Activated naive CD8-positive, alpha-beta T cell treated with anti-CD3 and anti-CD28 coated beads, Interleukin-2, amount 50 U/mL, for 24 hours (primary cell): ENCODE measurements at places on chromosomes 12 and 14.

- DNase-seq, result no peak
Measured at GRCh38 chr12:123099560-123100192, 51.2 kb downstream of the PITPNM2 start.

DNA sequence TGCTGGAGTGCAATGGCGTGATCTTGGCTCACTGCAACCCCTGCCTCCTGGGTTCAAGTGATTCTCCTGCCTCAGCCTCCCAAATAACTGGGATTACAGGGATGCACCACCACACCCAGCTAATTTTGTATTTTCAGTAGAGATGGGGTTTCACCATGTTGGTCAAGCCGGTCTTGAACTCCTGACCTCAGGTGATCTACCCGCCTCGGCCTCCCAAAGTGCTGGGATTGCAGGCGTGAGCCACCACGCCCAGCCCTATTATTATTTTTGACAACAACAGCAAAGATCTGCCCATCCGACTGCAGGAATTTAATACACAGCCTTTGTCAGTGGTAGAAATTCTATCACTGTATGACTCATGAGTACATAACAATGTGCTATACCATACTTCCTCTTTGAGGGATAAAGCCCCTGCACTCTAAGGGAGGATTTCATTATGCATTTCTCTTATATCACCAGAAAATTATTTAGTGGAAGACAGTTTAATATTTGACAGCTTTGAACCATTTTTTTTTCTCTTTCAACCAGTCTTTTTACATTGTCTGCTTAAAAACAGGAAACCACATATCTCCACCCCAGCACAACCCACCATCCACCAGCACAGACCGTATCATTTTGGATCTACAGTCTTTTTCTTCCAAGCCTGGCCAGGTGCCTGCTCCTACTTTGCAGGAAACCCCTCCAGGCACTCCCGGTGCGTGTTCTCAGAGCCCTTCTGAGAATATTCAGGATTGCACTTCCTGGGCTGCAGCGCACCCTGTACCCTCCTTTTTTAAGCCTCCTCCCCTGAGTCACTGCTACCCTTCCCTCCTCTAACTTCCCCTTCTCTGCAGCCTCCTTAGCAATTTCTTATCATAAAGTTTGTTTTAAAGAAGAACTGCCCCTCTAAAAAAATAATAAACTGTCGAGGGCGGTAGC is 594 bp downstream of the ARHGDIB start:
- DNase-seq, result no peak

GRCh38 chr12:1993871-1994371 is 10.3 kb downstream of the DCP1B start:
- no peak for DNase-seq

DNA sequence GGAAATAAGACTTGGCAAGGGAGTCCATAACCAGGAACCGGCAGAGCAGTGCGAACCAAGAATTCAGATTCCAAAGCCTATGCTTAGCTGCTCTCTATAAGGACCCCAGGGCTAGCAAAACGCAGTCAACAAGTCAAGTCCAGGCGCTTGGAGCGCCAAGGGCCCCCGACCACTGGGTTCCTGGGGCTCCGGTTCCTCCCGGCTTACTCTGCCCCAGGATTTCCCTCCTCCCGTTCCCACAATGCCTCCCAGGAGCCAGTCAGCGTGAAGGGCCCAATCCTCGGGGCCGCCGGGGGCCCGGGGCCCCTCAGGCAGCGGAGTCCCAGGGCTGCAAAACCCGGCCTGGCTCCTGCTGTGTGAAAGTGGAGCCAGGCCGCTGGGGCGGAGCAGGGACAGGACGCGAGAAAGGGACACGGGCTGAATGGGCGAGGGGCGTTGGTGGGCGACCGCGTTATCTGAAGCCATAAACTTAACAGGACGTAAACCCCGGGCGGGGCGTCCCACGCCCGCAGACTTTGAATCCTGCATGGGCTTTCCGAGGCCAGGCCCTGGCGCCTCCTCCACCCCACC is 1.5 kb downstream of the KRT8 start:
- peak; percentile 65 for DNase-seq

- DNase-seq, result no peak
Measured at GRCh38 chr12:18400186-18400585, 138.9 kb downstream of the PIK3C2G start.

- DNase-seq, result no peak
Measured at GRCh38 chr14:88962356-88962755, 137.9 kb downstream of the TTC8 start.

GRCh38 chr12:108744021-108744897 is 12.9 kb upstream of the CORO1C start:
- no peak for DNase-seq

DNA sequence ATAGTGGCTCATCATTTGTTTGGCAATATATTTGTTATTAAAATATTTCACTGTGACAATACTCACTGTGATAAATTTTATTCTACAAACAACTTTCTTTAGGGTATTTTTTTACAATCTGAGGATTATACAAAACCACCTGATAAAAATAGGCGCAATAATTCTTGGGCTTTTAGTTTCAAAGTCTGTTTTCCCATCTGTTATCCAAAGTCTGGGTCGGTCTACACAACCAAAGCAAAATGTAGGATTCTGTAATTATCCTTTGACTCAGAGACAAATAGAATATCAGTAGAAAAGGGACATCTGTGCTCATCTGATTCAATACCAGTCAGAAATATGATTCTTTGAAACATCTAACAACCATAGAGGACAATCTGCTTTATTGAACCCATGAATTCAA is 271.8 kb upstream of the AMIGO2 start:
- DNase-seq, result no peak

- DNase-seq, result peak; percentile 54
Measured at GRCh38 chr12:57069523-57069922, 9.1 kb downstream of the NEMP1 start.

DNA sequence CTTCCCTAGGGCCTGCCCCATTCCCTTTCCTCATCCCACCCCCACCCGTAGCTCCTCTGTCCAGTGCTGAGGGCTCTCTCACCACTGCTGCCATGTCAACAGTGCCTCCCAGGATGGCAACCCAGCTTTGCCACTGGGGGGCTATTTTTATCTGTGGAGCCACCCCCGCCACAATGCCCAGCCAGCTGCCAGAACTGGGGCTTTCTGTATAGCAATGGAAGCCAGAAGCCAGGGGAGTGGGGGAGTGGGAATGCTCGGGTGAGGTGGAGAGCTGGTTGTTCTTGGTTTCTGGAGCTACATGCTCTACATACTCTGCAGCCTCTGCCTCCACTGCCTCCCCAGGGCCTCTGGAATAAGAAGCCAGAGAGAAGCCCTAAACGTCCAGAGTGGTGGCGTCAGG is 8.9 kb downstream of the PDE1B start:
- no peak for DNase-seq

- DNase-seq, result no peak
Measured at GRCh38 chr12:124679533-124680371, 112.3 kb upstream of the NCOR2 start.

- no peak for DNase-seq
Measured at GRCh38 chr14:64772397-64772950, 68.2 kb downstream of the PLEKHG3 start.

- DNase-seq, result no peak
Measured at GRCh38 chr12:72679147-72679757, 407.1 kb downstream of the TRHDE start.

GRCh38 chr12:116043659-116044535 is 233.6 kb downstream of the MED13L start:
- no peak for DNase-seq

GRCh38 chr12:18546399-18546798 is 191.4 kb downstream of the PLCZ1 start:
- no peak for DNase-seq

GRCh38 chr12:99847936-99848335 is 136.8 kb downstream of the ANKS1B start:
- DNase-seq, result no peak

DNA sequence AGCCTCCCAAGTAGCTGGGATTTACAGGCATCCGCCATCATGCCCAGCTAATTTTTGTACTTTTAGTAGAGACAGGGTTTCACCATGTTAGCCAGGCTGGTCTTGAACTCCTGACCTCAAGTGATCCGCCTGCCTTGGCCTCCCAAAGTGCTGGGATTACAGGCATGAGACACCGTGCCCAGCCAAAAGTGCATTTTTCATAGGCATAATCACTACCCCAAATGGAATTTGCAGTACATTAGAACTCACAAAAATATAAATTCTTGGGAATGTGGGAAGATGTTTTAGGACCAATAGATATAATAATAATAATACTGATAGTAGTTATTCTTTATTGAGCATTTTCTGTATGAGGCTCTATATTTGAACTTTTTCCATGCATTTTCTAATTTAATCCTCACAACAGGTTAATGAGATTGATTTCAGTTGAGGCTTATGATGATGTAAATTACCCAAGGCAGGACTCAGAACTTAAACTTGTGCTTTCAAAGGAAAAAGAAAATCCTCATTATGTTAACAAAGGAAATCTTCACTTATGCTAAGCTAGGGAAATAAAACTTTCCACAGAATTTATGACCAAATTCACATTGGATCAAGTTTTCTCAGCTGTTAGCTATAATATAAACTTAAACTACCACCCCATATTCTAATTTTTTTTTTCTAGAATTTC is 121.6 kb downstream of the SRGAP1 start:
- no peak for DNase-seq

DNA sequence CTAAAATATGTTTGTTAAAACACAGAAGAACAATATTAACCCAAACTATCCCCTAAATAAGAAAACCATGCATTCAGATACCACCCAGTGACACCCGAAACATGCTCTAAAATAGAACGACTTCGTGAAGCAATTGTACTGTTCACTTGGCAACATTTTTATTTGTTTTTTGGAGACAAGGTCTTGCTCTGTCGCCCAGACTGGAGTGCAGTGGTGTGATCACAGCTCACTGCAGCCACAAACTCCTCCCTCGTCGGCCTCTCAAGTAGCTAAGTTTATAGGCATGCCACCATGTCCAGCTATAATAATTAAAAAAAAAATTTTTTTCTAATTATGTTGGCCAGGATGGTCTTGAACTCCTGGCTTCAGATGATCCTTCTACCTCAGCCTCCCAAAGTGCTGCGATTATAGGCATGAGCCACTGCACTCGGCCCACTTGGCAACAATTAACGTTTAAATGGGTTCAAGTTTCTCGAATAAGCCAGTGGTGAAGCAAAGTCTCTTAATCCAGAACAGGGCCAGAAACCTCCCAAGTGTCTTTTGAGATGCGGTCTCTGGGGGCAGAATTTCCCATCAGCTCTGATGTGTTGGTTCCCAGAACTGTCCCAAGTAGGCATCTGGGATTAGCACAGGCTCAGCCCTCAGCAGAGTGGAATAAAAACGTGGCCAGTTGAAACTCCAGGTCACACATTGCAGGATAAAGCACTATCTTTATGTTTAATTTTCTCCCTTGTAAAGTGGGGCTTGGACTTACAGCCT is 74.5 kb downstream of the TMCC3 start:
- no peak for DNase-seq

DNA sequence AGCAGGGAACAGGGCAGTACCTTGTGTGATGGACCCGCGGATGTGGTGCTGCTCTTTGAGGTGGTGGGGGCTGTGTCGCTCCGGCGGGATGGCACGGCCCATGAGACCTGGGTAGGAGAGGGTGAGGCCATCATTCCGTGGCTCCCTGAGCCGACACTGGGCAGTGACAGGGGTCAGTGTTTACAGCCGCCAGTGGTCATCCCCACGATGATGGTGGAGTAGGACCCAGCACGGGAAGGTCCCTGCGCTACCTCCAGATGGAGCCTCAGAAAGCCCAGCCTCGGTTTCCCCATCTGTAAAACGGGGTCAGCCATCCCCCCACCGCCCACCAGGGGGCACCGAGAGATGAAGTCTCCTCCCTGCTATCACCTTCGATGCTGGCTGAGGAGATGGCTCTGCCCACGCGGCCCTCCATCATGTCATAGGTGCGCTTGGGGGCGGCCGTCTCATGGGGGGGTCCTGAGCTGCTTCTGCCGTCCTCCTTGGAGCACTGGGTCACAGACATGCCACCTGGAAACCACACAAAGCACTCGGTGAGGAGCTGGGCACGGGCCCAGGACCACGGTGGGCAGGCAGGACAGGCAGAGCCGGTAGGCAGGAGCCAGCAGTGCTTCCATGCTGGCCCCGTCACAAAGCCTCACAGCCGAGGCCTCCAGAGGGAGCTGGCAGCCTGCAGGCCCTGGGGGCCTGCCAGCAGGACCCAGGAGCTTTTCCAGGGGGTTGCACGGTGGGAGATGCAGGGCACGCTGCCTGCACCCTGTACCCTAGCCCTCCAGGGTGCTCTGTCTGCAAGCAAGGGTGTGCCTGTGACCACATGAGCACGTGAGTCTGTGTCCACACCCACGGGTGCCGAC is 53.1 kb downstream of the RFLNA start:
- DNase-seq, result peak; percentile 39

- no peak for DNase-seq
Measured at GRCh38 chr12:75862692-75863471, 168.7 kb downstream of the PHLDA1 start.

DNA sequence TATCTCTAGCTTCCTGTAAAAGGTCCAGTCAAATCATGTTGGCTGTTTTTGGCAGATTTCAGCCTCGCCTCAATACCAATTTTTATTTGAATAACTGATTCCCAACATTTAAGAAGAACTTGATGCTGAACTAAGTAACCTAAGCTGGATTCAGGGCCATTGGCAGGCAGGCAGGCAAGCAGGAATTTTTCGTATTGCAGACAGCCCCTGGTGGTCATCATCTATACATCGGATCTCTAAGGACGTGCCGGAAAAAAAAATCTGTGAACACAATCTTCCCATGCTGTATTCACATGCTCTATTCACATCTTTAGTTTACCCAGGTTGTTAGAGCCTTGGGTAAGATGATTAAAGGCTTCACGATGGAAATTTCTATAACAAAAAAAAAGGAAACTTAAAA is 7.0 kb downstream of the VCPKMT start:
- DNase-seq, result no peak

DNA sequence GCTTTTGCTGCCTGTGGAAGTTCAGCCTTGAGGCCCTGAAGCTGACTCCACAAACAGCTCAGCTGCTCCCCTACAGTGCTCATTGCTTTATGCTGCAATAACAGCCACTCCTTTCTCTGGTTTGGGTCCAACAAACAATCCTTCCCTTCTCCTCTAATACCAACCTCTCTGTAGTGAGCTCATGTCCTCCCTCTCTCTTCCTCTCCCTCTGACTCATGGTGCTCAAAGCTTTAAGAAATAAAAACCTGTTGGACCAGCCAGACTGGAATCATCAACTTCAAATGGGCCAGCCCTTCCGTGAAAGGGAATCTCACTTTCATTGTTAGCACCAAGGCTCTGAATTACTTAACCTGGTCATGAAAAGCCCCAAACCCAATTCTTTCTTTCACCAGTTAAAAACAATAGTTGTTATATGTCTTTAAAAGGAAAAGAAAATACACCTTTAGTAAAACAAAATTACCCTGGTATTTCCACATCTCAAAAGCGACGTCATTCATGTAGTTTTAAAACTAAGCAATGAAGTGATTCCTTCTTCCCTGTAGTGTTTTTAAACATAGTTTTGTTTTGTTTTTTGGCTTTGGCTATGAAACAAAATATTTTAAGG is 126.4 kb downstream of the DUSP6 start:
- DNase-seq, result peak; percentile 18

- peak; percentile 84 for DNase-seq
Measured at GRCh38 chr14:92613008-92613658, 99.6 kb downstream of the RIN3 start.

GRCh38 chr12:75116646-75117198 is 92.9 kb downstream of the KCNC2 start:
- no peak for DNase-seq

- no peak for DNase-seq
Measured at GRCh38 chr14:83085725-83086124, 1552.1 kb upstream of the SEL1L start.
